ENCODE measurements at places on chromosomes 4 and X. TPM values are rescaled to one million over a fixed set of nuclear protein-coding genes. Genes with fewer than 3 reads are reported as not detected.
A peak's percentile ranks its signal among the peaks of the same experiment; 100 is the strongest.

GRCh38 chr4:182338746-182339145 lies 95.5 kb downstream of the TENM3 start:
- DNase-seq: no peak

DNA sequence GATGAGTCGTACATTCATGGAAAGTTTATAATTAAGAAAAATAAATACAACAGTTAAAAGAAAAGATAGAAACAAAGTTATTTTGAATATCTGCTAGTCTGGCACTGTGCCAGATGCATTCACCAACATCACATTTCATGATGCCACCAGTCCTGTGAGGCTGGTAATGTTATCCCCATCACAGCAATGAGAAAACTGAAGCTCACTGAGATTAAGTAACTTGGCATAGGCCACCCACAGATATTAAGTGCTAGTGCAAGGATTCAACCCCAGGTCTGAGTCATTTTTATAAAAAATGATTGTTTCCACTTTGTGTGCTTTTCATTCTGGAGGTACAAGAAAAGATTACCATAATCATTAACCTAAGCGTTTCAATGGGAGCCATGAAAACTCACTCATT lies 65.0 kb upstream of the IL15 start:
- no peak for DNase-seq

POLR2B gene
- total RNA-seq: 247 TPM

- DNase-seq: no peak
Measured at GRCh38 chr4:42632653-42633382, 24.1 kb downstream of the ATP8A1 start.

DNA sequence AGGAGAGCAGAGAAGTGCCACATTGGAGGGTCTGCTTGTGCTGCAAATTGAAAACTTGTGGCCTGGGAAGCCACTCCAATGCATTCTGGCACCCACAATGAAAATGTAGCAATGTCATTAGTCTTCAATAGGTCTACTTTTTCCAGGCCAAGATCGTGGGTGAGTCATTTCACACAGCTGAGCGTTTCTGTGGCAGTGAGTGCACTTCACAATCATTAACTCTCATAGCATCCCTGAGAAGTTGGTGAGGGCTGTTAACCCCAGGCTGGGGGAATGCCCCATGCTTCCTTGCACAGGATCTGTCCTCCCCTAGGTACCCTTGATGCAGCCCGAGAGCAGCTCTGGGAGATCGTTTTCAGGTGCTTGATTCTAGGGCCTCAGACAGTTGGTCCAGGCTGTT lies 196.8 kb upstream of the ATP6AP2 start:
- DNase-seq: no peak

DNA sequence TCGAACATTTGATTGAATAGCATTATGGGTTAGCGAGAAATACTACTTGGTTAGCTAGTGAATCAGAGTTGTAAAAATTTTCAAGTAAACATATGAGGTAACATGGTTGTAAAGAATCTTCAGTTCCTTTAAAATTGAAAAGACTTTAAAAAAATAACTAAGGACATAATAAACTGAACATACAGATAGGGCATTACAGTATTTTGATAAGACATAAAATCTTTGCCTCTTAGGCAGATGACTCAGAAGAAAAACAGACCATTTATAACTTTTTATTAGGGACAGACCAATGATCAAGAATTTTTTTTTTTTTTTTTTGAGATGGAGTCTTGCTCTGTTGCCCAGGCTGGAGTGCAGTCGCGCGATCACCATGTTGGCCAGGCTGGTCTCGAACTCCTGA lies 43.1 kb downstream of the PNMA5 start:
- DNase-seq: no peak

USP51 gene
- total RNA-seq: 4.5 TPM

GRCh38 chr4:183830438-183830985 lies 74.6 kb upstream of the STOX2 start:
- DNase-seq: no peak

- DNase-seq: no peak
Measured at GRCh38 chrX:75278991-75279390, 5.1 kb downstream of the UPRT start.

- no peak for DNase-seq
Measured at GRCh38 chr4:176187624-176188023, 7.8 kb downstream of the SPATA4 start.

TCEAL6 gene
- total RNA-seq: 9.4 TPM

GRCh38 chrX:22314692-22315091 lies 42.0 kb downstream of the CBLL2 start:
- DNase-seq: no peak

- peak; percentile 62 for DNase-seq
Measured at GRCh38 chrX:115560978-115561604, at the start of gene PLS3. PLS3 (plus strand) TSS chrX:115561174; CDS start chrX:115610251, 49,077 bp downstream.

- DNase-seq: no peak
Measured at GRCh38 chr4:26458157-26458561, 32.1 kb downstream of the CCKAR start.

- DNase-seq: no peak
Measured at GRCh38 chr4:24856586-24856985, 56.3 kb downstream of the CCDC149 start.

GRCh38 chr4:38008571-38009021 lies 48.4 kb downstream of the PTTG2 start:
- DNase-seq: no peak

NPY2R gene
- 12.6 TPM for total RNA-seq

- no peak for DNase-seq
Measured at GRCh38 chrX:2958199-2958598, 29.1 kb upstream of the ARSD start.

GAGE2A gene
- not detected for total RNA-seq

- DNase-seq: no peak
Measured at GRCh38 chr4:168842186-168842585, 167.9 kb downstream of the CBR4 start.

- no peak for DNase-seq
Measured at GRCh38 chr4:70768301-70768948, 46.7 kb downstream of the RUFY3 start.

TRPC5OS gene
- total RNA-seq: not detected

- DNase-seq: no peak
Measured at GRCh38 chr4:115657991-115658650, 544.7 kb upstream of the NDST4 start.

GRCh38 chr4:116397714-116398113 lies 687.7 kb downstream of the TRAM1L1 start:
- no peak for DNase-seq

- peak; percentile 29 for DNase-seq
Measured at GRCh38 chr4:98546910-98547594, 111.4 kb downstream of the TSPAN5 start.

MUC7 gene
- not detected for total RNA-seq

CHRNA9 gene
- not detected for total RNA-seq

CXorf49 gene
- total RNA-seq: not detected

DNA sequence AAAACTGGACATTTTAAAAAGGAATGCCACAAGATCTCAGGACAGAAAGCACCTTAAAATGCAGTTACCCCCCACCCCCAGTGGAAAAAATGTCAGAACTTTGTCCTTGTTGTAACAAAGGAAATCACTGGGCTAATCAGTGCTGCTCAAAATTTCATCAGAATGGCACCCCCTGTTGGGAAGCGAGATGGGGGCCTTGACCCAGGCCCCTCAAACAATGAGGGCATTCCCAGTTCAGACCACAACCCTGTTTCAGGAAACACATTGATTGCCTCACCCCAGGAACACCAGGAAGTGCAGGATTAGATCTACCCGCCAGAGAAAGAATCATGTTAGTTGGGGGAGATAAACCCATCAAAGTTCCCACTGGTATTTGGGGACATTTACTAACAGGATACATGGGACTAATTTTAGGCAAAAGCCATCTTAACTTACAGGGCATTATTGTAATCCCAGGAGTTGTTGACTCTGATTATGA lies 16.4 kb downstream of the SPIN2B start:
- DNase-seq: no peak

DNA sequence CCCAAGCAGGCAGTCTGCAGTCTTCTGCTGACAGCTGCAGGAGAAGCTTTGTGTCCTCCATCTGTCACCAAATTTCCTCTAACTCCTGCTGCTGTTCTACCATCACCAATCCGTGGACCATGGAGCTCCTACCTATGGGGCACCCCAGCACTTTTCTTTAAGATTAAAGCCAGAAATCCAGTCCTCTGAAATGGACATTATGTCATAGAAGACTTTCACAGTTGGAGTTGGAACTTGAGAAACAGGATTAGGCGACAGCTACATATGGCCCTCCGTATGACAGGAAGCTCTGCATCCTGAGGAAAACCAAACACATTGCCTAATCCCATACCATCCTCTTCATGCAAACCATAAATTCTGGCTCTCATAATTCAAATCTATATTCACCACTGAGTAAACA lies 470.6 kb upstream of the GALNTL6 start:
- no peak for DNase-seq

DIAPH2 gene
- 11.0 TPM for total RNA-seq

DNA sequence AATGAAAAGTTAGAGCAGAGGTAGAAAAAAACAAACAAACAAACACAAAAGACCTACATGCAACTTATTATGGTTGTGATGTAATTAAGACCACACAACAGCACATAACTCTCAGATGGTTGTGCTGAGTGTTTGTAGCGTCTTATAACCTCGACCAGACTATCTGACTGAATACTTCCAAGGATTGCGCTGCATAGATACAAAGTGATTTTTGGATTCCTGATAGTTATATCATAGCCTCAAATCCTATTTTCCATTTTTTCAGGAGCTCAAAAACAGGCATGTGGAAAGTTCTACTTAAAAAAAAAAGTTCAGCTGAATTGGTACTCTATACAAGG lies 236.1 kb downstream of the SPRY1 start:
- DNase-seq: no peak

GRCh38 chrX:20129547-20129946 lies 12.1 kb downstream of the EIF1AX start:
- DNase-seq: no peak

DNA sequence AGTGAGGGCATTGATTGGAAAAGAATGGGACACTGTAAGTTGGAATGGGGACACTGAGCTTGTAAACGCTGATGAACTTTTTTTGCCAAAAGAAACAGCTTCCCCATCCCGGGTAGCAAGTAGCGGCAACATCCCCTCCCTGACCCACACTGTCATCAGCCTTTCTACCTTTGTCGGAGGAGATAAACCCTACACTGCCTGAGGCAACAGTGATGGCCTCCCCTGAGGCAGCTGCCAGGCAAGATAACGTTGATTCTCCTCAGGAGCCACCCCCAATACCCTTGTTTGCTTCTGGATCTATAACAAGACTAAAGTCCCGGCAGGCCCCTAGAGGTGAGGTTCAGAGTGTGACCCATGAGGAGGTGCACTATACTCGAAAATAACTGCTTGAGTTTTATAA lies 10.3 kb upstream of the RAB33B start:
- DNase-seq: no peak

SPARCL1 gene
- 48.9 TPM for total RNA-seq

DNA sequence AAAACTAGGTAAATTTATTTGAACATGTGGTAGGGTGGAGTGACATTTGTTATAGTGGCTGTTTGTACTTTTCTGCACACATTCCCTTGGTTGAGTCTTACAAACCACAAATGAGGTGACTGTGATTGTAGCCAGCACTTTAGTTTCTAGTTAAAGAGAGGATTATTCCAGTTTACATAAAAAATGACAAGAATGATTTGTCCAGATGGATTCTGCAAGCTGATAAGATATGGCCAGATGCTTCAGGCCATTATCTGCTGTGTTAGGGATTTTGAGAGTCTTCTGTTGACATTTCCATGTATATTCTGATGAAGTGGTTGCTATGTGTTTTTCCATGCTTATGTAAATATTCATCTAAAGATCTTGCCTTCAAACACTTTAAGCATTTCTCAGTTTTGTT lies 31.0 kb upstream of the PDE5A start:
- no peak for DNase-seq

DNA sequence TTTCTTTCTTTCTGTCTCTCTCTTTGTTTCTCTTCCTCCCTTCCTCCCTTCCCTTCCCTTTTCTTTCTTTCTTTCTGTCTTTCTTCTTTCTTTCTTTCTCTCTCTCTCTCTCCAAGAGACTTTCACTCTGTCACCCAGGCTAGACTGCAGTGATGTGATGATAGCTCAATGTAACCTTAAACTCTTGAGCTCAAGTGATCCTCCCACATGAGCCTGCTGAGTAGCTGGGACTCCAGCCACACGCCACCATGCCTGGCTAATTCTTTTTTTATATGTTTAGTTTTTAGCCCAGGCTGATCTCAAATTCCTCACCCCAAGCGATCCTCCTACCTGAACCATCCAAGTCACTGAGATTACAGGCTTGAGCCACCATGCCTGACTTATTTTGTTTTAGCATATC lies 64.3 kb upstream of the EMCN start:
- DNase-seq: no peak

DNA sequence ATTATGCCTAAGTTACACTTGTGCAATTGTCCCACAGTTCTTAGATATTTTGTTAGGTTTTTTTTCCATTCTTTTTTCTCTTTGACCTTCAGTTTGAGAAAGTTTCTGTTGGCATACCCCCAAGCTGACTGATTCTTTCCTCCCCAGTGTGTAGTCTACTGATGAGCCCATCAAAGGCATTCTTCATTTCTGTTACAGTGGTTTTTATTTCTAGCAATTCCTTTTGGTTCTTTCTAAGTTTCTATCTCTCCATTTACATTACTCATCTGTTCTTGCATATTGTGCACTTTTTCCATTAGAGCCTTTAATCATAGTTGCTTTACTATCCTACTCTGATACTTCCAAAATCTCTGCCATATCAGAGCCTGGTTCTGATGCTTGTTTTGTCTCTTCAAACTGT lies 31.9 kb downstream of the CASP6 start:
- no peak for DNase-seq

- DNase-seq: peak; percentile 35
Measured at GRCh38 chr4:88211473-88212252, 53.2 kb upstream of the ABCG2 start.
